Activated T-helper 1 cell treated with anti-CD3 and anti-CD28 coated beads, Interleukin-2, amount 50 U/mL, for 16 hours (primary cell): ENCODE measurements at places on chromosomes 11 and 22.

DNA sequence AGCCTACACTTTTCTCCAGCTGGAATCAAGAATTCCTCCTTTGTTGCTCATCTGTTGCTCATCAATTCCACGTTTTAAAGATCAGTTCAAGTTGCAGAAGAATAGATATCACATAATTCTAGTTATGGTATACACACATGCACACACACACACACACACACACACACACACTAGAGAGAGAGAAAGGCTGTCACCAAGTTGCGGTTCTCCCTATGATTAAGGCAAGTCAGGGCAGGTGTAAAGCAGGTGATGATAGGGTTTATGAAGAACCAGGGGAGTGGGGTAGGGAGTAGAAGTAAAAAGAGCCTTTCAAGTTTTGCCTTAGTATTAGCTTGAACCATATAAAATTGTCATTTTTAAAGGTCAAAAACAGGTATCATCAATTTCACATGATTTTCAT lies 31.7 kb upstream of the TMPRSS4 start:
- DNase-seq, result no peak

DNA sequence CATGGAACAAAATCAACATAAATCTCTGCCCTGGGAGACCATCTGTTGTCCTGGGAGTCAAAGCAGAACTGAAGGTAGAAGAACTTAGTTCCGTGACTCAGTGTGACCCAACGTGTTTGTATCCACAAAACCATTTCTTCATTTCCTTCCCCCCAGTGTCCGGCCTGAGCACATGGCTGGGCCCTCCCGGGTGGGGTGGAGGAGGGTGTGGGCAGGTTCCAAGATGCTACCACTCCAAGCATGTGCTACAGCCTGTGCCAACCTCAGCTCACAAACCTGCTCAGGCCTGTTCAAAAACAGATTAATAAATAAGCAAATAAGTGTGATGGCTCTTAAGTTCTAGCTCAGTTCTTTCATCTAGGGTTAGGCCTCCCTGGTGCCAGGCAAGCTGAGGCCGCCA lies 55.3 kb downstream of the SHANK2 start:
- no peak for DNase-seq

DNA sequence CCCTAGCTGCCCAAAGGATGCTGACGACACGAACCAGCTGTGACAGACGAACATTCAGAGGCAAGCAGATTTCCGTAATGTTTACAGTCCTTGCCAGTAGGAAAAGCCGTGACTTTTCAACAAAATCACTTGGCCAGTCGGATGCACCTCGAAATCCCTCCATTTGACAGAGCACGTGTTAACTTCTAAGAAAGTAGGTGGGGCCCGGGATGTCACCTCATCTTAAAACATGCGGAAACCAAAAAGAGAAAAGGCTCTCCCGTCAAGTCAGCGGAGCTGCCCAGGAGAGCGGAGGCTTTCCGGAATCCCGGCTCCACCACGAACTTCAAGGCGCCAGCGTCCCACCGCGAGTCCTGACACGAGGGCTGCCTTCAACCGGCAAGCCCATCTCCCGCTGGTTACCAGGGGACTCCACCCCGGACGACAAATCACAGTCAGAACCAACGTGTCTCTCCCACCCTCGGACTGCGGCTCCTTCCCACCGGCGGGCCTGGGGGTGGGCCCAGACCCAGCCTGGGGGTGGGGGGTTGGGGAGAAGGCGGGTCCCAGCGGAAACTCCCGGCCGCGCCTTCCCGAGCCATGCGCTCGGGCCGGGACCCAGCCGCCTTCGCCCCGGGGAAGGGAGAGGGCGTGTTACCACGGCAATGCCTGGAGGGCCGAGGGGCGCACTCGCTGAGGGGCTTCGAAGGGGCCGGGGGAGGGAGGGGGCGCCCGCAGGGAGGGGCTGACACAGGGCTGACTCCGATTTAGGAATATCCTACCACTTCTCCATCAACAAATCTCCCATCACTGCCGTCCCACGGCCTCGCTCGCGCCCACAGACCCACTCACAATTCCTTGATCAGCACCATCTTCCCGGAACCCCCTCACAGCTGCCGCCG lies 475 bp downstream of the PITPNB start:
- DNase-seq, result peak; percentile 35

GRCh38 chr22:25582946-25583345 lies 18.5 kb downstream of the GRK3 start:
- DNase-seq, result no peak

GRCh38 chr22:50293441-50294318 lies 13.8 kb downstream of the PLXNB2 start:
- DNase-seq, result no peak

DNA sequence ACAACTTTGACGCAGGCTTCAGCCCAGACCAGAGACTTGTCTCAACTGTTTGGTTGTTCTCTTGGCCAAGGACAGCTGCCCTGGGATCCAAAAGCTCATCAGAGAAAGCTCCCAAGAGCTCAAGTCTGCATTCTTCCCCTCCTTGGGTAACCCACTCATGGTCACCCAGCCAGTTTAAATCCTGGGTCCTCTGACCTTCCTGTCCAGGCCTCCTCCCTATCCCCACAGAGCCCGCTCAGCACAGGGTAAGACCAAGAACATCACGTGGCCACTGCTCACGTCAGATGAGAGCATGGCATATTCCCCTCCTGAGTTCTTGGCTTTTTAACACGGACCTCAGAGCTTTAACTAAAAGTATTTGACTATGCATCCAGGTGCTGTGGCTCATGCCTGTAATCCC lies 25.8 kb downstream of the TSKU start:
- DNase-seq, result no peak

DNA sequence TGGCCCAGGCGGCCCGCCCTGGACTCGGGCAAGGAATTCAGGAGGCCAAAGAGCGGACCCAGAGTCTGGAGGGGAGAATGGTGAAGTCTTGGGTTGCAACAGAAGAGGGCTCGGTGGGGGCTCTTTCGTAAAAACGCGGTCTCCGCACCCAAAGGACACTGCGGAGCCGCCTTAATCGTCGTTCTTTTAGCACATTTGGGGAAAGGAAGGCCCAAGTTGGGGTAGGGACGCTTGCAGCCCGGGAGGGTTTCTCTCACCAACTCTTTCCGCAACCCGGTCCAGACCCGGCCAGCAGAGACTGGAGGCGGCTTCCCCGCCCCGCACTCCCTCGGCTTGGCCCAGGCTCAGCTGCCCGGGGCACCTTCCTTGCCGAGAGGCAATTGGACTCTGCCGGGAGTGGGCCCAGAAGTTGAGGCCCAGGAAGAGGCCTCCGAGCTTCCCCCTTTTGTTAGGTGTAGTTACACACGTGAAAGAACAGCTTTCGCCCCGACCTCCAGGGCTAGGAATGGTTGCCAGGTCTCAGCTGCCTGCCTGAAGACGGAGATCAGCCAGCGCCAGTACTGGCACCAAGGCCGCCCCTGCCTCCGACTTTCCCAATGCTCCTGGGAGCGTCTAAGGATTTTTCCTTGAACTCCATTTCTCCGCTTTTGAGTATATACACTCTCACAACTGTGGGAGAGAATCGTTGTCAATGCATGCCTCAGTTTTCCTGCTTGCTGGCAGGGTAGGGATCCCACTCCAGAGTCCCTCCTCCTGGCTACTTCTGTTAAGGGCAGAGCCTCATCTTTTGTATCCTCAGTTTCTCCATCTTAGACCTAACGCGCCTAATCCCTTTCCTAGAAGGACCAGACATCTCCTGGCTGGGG lies 3.7 kb downstream of the ALX4 start:
- no peak for DNase-seq

DNA sequence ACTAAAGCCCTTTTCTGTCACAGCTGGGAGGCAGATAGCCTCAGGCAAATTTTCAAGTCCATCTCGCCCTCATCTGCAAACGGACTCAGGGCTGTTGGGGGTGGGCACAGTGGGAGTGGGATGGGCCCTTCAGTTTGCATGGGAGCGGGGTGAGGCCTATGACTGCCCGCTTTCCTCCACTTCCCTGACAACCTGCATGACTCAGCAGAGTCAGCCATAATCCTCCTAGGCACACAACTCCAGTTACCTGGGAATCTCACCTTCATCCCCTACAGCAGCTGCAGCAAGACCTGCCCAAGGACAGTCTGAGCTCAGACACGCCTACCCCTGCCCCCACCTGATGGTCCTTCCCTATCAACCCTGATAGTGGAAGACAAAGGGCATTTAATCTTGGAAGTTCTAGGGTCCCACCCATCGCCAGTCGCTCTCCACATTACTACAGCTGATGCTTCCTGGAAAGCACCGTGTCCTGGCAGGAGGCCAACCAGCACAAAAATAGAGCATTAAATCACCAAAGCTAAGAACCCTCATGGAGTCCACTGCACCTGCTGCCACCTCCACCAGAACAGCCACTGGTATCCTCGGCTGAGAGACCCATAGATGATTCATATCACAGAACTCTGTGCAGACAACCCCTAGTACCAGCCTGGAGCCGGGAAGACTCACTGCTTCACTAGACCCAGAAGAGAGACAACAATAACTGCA lies 319.3 kb downstream of the DCDC1 start:
- DNase-seq, result no peak

DNA sequence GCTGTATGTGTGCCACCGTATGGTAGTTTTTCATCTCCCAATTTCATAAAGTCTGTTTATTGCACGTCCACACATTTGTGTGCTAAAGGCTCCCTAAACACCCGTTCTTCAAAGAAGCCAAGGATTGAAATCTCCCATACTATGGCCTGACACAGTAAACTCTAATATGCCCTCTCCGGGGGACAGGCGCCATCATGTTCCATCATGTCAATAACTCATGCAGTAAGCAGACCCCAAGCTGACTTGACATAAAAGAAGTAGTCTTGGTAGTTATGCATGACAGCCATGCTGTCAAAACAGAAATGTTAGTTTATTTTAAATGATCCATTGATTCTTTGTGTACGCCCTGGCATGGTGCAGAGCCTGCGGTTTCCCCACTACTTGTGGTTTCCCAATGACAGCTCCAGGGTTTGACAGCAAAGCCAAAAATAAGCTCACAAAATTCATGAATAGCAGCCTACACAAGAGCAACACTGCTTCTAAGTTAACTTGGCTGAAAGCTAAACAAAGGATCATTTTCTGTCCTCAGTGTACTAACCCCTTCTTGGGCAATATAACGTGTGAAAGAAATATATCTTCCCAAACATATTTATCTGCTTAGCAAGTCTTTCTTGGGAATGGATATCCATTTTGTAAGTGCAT lies 56.5 kb upstream of the CABP7 start:
- DNase-seq, result no peak

DNA sequence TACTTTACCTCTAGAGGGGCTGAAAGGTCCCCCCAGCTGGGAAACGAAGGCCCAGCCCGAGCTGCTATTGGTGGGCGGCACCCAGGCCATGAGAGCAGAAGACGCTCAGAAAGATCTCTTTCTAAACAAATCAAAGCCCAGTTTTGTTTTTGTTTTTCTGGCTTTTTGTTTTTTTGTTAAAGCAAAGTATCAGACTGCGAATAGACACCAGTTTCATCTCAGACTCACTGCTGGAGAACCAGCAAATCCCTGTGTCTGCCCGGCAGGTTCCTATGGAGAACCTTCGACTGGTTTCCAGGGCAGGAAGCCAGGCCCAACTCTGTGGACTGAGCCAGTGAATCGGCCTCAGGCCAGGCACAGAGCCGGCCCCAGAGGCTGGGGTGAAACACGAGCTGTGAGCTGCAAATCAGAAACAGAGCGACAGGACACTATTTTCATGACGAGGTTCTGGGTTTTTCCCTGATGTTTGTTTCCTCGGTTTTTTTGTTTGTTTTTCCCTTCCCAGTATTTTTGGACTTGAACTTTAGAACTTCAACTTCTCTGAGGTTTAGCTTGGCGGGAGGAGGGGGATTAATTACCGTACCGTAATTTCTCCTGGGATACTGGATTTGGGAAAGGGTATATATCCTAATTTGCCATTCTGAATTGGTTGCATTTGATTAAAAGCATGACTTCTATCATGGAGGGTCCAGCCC lies 16.0 kb upstream of the B4GALNT4 start:
- no peak for DNase-seq

- no peak for DNase-seq
These were observed 32.7 kb upstream of the DDX10 start for GRCh38 chr11:108632041-108632704.

DNA sequence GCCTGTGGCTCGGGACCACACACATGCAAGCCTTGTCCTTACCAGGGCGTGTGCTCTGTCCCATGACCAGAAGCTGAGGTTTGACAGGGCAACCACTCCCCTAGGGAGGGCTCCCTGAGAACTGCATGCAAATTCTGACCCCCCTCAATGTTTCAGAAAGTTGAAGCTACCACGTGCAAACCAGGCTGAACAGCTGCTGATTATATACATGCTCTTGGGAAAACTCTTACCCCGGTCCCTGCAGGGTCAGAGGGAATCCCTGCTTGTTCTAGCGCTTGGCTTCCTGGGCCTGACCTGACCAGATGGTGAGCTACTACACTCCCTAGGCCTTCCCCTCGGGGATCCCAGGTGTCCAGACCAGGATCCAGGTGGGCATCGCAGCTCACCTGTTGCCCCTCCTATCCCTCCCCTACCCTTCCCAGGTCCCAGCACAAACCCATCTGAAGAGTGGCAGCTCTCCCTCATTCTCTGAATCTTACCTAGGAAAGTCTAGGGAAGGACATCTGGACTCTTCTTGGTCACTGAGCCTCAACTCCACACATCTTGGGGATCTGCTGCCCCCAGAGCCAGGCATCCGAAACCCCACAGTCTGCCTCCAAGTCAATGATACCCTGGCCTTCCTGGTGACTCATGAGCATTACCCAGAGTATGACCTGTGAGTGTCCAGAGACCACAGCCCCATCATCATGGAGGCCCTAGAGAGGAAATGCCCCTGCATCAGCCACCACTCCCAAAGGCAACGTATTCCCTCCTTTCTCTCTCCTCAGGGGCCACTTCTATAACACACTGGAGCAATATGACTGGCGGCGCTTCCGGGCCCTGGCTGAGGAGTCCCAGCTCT lies 61.5 kb downstream of the BTG4 start:
- no peak for DNase-seq

DNA sequence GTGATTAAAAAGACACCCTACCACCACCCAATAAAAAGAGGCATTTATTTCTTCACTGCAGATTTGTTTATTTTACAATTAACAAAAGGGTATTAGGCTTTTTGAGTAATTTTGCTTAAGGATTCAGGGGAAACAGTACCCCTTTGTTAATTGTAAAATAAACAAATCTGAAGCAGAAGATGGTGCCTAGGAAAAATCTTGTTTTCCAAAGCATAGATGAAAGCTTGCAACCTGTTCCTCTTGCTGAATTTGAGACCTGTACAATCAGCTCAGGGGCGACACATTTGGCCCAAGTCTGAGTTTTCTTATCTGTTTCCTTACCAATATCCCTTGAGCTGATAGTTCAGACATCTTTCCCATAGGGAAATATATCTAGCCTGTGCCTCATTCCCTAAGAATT lies 171.9 kb downstream of the GRIA4 start:
- no peak for DNase-seq
